Activated CD4-positive, alpha-beta T cell treated with anti-CD3 and anti-CD28 coated beads, Interleukin-2, Interleukin-4, amounts not matched to agents 100 ng/mL and 50 ng/mL, durations not matched to agents 16 hours and 8 hours (primary cell): ENCODE measurements at places on chromosomes 16 and 17.
A peak's percentile ranks its signal among the peaks of the same experiment; 100 is the strongest.

DNA sequence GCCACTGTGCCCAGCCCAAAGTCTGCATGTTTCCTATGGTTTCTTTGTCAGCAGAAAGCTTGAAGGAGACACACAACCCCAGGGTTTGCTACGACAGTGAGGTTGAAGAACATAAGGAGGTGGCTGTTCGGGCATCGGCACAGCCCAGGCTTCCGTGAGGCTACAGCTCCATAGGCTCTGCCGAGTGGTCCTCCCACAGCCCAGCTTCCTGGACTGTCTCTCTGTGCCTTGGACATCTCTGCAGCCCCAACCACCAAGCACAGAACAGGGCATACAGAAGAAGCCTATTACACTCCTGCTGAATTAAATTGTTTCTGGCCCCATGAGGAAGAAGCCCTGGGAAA, 3.2 kb upstream of the HAP1 start:
- DNase-seq: no peak

- peak; percentile 37 for DNase-seq
Observed at GRCh38 chr17:32755045-32755805, 121.7 kb downstream of the MYO1D start.

GRCh38 chr17:68398691-68399637, 58.3 kb downstream of the WIPI1 start:
- peak; percentile 64 for DNase-seq

GRCh38 chr16:65120831-65121721, 787 bp downstream of the CDH11 start:
- no peak for DNase-seq

- DNase-seq: no peak
Observed at GRCh38 chr17:58947824-58948223, 158.9 kb downstream of the TRIM37 start.
